ENCODE measurements at places on chromosomes 12 and 14.

DNA sequence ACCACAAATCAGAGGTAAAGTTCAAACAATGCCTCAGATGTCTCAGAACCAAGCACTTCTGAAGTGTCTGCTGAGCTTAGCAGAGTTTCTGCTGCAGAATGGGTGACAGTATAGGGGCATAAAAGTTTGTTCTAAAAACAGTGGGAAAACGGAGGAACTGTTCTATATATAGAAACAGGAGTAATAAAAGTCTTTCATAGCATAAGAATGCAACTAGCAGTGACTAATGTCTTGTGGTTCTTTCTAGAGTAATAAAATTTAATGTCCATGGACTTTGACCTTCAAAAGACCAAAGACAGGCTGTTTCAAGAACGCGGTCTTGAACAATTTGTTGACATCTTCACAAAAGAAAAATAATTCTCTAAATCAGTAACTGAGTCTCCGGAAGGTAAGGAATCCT, 107.5 kb upstream of the FAR2 start:
- DNase-seq = no peak

DNA sequence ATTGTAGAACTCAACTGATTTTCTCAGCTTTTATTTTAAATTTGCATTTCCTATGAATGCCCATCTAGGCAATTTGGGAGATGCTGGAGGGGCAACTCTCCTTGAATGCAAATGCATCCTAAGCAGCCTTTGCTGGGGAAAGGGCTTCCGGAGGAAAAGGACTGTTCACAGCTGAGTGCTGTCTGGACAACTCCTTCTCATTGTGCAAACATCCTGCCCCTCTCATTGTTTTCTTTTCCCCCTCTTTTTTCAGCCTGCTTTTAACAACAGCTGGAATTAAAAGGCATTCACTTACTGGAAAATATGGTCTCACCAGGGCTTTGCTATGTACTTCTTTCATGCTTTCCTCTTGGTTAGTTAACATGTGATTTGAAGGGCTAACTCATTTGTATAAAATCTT, 397.8 kb downstream of the FUT8 start:
- DNase-seq = no peak

DNA sequence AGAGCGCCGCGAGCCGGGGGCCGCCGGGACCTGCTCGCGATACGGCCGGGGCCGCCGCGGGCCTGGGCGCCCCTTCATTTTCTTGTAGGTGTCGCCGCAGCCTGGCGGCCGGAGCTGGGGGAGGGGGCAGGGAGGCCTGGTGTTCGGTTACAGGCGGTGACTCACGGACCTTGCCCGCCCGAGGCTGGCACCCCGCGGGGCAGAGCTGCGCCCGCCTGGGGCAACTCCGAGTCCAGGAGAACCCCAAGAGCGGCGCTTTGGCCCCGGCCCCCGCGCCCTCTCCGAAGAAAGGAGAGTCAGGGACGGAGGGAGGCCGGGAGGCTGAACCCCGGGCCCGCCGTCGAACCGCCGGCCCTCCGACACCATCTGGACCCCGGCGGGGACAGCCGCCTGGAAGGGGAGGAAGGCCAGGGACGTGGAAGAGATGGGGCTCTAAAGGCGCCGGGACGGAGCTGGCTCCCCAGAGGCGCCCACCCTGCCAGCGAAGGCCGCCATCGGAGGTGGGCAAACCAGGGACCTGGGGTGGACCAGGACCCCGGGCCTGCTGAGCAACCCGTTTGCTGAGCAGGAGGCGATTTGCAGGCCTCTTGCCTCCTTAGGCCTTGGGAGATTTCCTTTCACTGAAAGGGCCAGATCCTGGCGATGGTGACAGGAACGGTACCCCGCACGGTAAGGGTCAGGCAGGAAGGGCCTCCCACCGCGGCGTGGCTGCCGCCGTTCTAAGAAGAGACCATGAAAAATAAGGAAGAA, 843 bp upstream of the NUAK1 start:
- no peak for DNase-seq

GRCh38 chr12:51726161-51726560, 122.4 kb downstream of the FIGNL2 start:
- DNase-seq = no peak

DNA sequence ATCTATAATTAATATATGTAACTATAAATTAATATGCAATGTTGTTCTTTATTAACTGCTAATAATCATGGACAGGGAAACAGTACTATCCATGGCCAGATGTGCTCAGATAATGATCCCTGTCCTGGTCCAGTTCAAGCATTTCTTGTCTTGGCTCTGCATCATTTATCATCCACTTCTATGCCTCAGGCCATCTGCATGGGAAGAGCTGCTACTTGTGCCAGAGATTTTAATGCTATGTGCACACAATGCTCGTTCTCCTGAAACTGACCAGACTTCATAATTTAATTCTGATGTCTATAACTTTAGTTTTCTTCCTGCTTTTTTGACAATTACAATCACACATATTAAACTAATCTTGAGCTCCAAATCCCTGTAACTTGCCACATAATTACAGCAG, 11.2 kb upstream of the TMX1 start:
- no peak for DNase-seq

DNA sequence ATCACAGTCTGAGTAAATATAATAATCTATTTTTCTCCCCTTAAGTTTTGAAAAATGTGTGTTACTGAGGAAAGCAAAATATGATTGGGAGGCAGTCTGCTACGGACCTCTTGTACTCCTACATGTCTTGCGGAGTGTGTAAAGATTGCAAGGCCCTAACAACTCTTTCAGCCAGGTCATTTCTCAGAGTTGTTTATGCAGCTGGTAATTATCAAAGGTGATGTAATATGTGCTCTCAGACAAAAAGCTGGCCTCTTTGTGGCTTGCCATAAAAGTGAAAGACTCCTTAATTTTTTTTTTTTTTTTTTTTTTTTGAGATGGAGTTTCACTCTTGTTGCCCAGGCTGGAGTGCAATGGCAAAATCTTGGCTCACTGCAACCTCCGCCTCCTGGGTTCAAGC, 40.5 kb upstream of the MON2 start:
- no peak for DNase-seq

- no peak for DNase-seq
Measured at GRCh38 chr14:42563313-42563712, 956.6 kb downstream of the LRFN5 start.

DNA sequence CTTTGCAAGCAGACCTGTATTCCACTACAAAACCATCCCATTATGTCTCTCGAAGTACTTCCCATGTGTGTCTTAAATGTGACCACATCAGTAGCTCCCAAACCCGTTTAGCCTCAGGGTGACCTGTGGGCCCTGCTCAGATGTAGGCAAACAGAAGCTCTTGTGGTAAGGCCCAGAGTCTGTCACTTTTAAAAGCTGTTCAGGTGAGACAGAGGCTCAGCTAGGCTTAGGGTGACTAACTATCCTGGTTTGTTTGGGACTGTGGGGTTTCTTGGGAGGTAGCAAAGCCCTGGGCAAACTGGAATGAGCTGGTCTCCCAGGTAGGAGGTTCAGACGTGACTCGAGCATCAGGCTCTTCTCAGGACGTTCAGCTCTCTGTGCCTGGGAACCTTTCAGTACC, 64.5 kb upstream of the VASH1 start:
- DNase-seq = no peak

DNA sequence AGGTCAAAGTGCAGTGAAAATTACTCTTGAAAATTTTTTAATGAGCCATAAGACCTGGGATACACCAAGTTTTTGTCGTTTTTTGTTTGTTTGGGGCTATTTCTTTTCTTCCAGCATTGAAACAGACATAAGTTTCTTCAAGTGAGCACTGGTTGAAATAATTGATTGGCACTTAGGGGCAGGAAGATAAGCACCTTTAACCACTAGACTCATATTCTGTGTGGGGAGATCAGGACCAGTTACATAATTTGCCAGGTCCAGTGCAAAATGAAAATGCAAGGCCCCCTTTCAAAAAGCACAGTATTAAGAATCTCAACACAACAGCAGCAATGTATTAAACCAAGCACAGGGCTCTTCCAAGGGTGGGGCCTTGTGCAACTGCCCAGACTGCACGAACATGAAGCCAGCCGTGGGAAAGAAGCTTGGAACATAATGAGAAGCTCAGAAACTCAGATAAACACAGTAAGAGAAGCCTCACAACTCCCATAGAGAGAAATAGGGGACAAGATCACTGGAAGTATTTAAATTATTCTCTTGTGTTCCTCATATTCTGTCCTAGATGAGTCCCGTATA, 3.2 kb upstream of the TCP11L2 start:
- DNase-seq = no peak

- no peak for DNase-seq
Measured at GRCh38 chr12:66206141-66206540, 17.1 kb downstream of the IRAK3 start.

DNA sequence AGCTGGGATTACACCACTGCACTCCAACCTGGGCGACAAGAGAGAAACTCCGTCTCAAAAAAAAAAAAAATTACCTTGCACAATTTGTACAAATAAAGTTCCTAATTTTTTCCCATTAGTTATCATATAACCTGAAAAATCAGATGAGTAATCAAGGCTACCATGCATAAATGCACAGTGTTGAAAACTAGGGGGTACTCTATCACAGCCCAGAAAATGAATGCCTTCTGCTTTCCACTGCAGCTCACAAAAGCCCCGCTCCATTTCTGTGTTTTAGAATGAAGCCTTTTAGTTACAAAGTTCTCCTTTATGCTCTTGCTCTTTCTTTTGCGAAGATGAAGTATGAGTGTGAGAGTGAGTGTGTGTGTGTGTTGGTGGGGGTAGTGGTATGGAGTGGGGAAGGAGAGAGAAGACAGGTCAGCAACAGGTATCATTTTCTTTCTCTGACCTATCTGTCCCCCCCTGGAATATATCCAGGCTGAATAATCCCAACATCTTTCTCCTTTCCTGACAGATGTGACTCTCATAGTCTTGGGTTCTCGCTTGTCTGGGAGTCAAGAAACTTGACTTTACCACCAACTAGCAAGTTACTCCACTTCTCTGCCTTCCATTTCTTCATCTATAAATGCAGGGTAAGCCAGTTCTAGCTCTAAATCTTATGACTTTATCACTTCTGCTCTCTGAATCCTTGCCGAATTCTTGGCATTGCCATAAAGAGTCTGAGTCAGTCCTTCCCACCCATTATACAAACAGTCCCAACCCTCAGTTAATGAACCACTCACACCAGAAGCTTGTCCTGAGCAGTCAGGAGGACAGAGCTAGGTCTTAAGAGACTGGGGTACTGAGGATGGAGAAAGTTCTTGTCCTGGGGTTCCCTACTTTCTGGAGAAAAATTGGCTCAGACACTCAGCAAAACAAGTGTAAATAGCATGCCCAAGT, 16.1 kb downstream of the BIN2 start:
- no peak for DNase-seq

GRCh38 chr12:71060426-71060825, 97.4 kb downstream of the TSPAN8 start:
- DNase-seq = no peak

- DNase-seq = no peak
Measured at GRCh38 chr12:23399402-23399933, 550.0 kb downstream of the SOX5 start.

- no peak for DNase-seq
Measured at GRCh38 chr12:15045451-15045850, 72.6 kb downstream of the PDE6H start.

DNA sequence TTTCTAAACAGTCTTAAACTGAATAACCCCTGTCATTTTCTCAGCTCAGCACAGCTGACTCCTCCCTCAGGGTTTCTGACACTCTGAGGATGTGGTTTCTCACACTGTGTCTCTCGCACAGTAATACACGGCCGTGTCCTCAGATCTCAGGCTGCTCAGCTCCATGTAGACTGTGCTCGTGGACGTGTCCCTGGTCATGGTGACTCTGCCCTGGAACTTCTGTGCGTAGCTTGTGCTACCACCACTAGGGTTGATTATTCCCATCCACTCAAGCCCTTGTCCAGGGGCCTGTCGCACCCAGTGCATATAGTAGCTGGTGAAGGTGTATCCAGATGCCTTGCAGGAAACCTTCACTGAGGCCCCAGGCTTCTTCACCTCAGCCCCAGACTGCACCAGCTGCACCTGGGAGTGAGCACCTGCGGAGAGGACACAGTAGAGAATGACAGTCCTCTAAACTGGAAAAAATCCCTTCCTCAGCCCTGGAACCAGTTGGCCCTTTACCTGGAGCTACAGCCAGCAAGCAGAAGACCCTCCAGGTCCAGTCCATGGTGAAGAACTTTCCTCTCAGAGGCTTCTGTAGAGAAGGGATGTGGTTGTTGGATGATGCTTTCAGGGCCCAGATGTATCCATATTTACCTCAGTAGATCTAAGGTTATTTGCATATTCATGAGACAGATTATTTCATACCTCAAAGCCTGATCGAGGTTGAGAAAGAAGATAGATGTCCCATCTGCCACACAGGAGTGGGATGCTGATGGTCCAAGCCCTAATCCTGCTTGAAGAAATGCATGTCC, 984.8 kb downstream of the TMEM121 start:
- DNase-seq = peak; percentile 69

GRCh38 chr12:123075646-123076171, 75.2 kb downstream of the PITPNM2 start:
- DNase-seq = peak; percentile 70

- peak; percentile 22 for DNase-seq
Measured at GRCh38 chr14:59154373-59154772, 34.1 kb upstream of the DAAM1 start.

DNA sequence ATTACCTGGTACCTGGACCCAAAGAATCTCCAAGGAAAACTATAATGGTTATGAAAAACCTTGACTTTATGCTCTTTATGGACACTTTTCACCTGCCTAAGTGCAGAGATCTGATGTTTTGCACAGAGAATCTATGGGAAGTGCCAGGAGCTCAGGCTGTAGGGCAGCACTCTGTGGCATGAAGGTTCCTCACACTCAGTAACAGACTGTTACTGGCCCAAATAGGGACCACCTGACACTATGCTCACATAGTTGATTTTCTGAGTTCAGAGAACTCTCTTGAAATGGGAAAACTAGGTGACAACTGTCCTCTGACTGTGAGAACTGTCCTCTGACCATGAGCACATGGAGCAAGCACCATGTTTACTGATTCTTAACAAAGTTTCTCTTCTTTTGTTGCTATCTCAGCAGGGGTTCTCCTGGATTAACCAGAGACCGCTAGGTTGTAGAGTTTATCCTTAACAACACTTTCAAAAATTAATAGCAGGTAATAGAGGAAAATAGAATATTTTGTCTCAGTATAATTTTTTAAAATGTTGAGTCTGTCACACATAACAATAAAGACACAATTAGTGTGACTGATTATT, 101.6 kb downstream of the STXBP6 start:
- DNase-seq = no peak

GRCh38 chr14:94654071-94654861, 42.1 kb downstream of the SERPINA3 start:
- no peak for DNase-seq

DNA sequence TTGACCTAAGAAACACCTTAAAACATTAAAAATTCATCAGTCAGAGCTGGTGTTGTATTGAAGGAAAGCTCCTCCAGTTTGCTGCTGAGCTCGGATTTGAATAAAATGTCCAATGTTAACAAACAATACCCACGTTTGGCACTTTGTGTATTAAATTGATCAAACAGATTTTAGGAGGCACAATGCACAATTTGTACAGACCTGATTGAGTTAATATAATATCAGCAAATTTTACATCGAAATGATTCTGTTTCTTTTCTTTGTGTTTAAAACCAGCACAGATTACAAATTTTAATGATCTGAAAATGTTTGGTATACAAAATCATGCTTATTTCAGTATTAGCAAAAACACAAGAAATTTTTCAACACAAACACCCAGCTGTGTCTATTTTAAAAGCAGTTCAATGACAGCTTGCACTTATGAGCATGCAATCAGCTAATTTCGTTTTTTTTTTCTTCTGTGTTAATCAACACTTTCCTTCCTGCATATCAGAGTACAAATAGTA, 2.8 kb upstream of the FOXG1 start:
- DNase-seq = no peak

- no peak for DNase-seq
Measured at GRCh38 chr14:102868956-102869547, 53.4 kb upstream of the AMN start.

GRCh38 chr12:75848431-75848925, 183.1 kb downstream of the PHLDA1 start:
- no peak for DNase-seq
